ENCODE measurements at places on chromosomes 6 and 20. TPM values are rescaled to one million over a fixed set of nuclear protein-coding genes. Genes with fewer than 3 reads are reported as not detected.

Gene TFB1M
- 22.9 TPM for total RNA-seq

Gene SMPD2
- total RNA-seq, result 8.4 TPM

Gene NRSN1
- not detected for total RNA-seq

Gene ENPP5
- not detected for total RNA-seq

Gene SLC22A1
- total RNA-seq, result not detected

Gene STMND1
- not detected for total RNA-seq

Gene POPDC3
- 0.14 TPM for total RNA-seq

Gene PAK5
- not detected for total RNA-seq

Gene C6orf52
- total RNA-seq, result not detected

Gene FRK
- 0.07 TPM for total RNA-seq

Gene ZNF311
- 0.66 TPM for total RNA-seq

Gene LGSN
- total RNA-seq, result under 0.01 TPM

Gene SLC12A5
- total RNA-seq, result under 0.01 TPM

Gene MATN4
- total RNA-seq, result not detected

Gene TRAPPC3L
- 0.13 TPM for total RNA-seq

Gene SCUBE3
- 0.72 TPM for total RNA-seq

Gene OOEP
- total RNA-seq, result not detected

Gene TNF
- total RNA-seq, result not detected

Data from thoracic aorta endothelial cell (primary cell).